ENCODE measurements at places on chromosomes 12 and 14.

DNA sequence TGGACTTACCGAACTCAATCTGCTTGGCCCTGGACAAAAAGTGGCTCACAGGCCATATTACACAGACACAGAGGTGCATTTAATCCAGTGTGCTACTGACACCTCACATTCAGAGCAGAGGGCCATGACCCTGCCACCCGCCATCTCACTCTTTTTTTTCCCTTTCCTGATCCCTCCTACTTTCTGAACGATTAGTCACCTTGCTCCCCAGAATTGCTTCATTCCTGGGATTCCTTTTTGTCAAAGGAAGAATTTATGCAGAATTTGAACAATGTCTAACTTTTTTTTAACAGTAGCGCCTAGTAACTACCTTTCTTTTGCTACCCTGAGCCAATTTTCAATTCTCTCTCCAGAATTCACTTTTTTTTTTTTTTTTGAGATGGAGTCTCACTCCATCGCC, 4.6 kb downstream of the PKP2 start:
- DNase-seq: no peak

GRCh38 chr14:91067186-91067585, 6.7 kb upstream of the RPS6KA5 start:
- DNase-seq: peak; percentile 49

- DNase-seq: no peak
Observed at GRCh38 chr14:50776522-50776921, 54.4 kb downstream of the NIN start.

- peak; percentile 44 for DNase-seq
Observed at GRCh38 chr12:13205809-13206559, 9.5 kb downstream of the EMP1 start.

- no peak for DNase-seq
Observed at GRCh38 chr14:22152161-22152870, 436.7 kb downstream of the DAD1 start.

- DNase-seq: peak; percentile 97
Observed at GRCh38 chr14:39229222-39229543, 4.5 kb upstream of the MIA2 start.

- DNase-seq: no peak
Observed at GRCh38 chr12:123961585-123962345, 10.9 kb downstream of the CCDC92 start.

All from activated CD4-positive, alpha-beta T cell treated with anti-CD3 and anti-CD28 coated beads, Interleukin-10, Interleukin-2, amounts not matched to agents 100 ng/mL and 50 ng/mL, durations not matched to agents 16 hours and 8 hours (primary cell).